ENCODE measurements at places on chromosomes 7 and 10. TPM values are rescaled to one million over a fixed set of nuclear protein-coding genes. Genes with fewer than 3 reads are reported as not detected.

The AGMO gene
- 0.64 TPM for total RNA-seq

DNA sequence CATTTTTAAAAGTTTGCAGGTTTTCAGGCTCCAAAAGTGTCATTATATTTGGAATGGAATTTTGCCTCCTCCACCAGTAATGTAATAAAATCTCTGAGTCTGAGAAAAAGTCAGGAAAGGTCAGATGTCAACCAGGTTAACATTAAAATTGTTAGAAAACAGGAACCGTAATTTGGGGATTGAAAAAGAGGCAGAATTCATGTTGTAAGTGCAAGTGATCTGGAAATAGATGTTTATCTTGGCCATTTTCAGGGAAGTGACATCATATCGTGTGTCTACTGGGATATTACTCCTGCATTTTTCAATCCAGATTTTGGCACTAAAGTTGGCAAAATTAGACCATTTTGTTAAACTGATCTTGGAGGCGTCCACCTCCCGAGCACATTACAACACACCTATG lies 428.5 kb upstream of the MGMT start:
- no peak for DNase-seq

The COPS6 gene
- total RNA-seq: 28.8 TPM

GRCh38 chr10:85317827-85318226 lies 989.4 kb downstream of the CCSER2 start:
- DNase-seq: no peak

The CFTR gene
- 5.3 TPM for total RNA-seq
